ENCODE measurements at places on chromosomes 7 and 10. TPM values are rescaled to one million over a fixed set of nuclear protein-coding genes. Genes with fewer than 3 reads are reported as not detected.

Gene C10orf90
- 0.72 TPM for total RNA-seq

Gene PRSS2
- total RNA-seq, result 0.72 TPM

Gene FKBP9
- 269 TPM for total RNA-seq

Gene OR6V1
- total RNA-seq, result not detected

Gene FAM25C
- total RNA-seq, result not detected

Gene KCNK18
- total RNA-seq, result not detected

Gene BAMBI
- total RNA-seq, result 15.1 TPM

Gene GHITM
- total RNA-seq, result 139 TPM

Gene PILRA
- total RNA-seq, result 8.6 TPM

Gene AKR1C8
- total RNA-seq, result 1.5 TPM

Gene PLEKHS1
- not detected for total RNA-seq
